ENCODE measurements at places on chromosomes 1 and 21.

DNA sequence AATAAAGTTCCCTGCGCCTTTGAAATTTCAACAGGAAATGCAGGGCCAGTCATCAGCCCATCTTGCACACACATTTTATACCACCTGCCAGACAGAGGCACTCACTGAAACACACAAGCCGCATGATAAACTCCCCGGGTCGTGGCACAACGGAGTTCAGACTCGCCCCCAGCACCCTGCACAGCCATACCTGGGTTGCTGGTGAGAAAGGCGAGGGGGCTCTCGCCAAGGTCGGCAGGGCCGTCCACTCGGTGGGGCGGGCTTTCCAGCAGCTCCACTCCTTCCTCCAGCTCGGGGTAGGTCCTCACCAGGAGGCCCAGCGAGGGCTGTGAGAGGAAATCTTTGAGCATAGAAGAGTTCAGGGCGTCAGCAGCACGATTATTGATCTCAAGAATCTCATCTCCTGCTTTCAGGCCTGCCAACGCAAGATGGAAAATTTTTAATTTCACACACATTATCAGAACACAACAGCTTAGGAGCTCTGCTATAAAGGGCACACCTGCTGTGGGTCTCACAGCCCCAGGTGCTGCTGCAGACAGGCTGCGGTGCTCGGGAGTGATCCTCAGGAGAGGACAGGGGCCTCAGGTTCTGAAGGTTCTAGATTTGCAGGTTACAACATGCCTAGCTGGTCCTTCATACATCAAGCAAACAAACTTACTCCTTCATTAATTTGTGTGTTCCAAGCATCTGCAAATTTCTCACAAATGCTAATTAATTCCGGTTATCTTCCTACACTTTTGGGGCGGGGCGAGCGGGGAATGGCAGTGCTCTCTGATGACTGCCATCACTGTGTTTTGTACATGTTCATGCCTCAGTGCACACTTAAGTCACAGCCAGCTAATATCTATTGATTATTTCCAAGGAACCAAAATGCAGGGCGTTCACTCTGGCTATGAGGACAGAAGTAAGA is 144.2 kb upstream of the KRTAP19-8 start:
- no peak for DNase-seq

GRCh38 chr1:230915078-230915477 is 46.8 kb upstream of the C1orf198 start:
- no peak for DNase-seq

DNA sequence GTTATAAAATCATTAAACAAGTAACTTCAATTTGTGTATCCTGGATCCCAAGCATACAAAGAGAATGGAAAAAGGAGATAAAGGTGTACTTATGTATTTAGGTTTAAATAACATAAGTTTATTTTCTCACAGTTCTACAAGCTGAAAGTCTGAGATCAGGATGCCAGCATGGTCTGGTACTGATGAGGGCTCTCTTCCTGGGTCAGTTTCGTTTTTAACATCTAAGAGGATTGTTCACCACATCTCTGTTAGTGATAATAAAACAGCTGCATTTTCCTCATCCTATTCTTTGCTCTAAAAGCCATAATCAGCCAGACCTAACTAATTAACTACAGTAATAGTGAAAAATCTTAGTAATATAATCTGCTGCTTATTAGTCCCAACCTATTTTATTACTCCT is 5.2 kb downstream of the EGLN1 start:
- no peak for DNase-seq

DNA sequence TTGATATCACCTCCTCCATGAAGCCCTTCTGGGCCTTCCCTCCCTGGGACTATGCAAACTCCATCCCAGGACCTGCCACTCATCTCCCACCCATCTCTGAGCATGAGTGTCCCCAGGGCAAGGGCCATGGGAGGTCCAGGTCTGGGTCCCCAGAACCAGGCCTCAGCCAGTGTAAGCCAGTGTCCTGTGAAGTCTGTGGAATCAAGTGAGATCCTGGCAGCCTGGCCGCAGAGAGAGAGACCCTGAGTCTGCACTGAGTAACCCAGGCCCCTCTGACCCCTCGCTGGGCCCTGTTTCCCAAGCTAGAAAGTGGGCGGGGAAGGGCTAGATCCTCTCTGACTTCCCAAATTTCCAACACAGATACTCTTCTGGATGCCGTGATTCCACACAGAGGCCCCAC is 132.7 kb downstream of the DMRTB1 start:
- DNase-seq: no peak

- no peak for DNase-seq
These were observed 96.5 kb downstream of the KCNN3 start for GRCh38 chr1:154773551-154773950.

DNA sequence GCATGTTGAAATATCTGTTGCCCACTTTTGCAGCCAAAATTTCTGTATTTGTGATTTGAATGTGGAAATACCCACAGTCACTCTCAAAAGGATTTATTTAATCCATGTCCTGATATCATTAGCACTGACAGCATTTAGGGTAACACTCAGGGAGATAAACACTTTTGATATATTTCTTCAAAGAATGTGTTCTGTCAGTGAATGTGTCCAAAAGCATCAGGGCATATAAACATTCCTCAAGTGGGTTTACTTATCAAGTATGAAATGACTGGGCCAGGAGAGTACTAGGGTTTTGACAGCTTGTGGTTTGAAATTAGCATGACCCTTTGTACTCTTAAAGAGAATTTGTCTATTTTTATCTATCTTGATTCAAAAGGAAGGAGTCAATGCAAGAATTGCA is 1302.1 kb upstream of the ADGRL2 start:
- DNase-seq: no peak

- DNase-seq: no peak
These were observed 68.4 kb downstream of the DNM3 start for GRCh38 chr1:171909711-171910110.

DNA sequence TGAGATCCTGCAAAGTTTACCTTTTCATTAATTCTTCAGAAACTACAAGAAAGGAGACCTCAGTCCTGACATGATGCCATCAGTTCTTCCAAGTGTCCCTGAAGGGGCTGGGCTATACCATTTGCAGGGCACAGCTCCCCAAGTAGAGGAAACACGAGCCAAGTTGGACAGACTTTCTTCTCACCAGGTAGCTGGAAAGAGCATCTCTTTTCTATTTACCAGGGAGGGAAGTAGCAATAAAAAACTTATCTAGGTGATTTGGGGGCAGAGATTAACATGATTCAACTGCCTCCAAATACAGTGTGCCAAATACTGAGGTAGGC is 103.9 kb upstream of the KCND3 start:
- DNase-seq: no peak

- DNase-seq: no peak
These were observed 55.2 kb downstream of the BRWD1 start for GRCh38 chr21:39258207-39258606.

- DNase-seq: no peak
These were observed 260.5 kb downstream of the KCNJ6 start for GRCh38 chr21:37655611-37656300.

DNA sequence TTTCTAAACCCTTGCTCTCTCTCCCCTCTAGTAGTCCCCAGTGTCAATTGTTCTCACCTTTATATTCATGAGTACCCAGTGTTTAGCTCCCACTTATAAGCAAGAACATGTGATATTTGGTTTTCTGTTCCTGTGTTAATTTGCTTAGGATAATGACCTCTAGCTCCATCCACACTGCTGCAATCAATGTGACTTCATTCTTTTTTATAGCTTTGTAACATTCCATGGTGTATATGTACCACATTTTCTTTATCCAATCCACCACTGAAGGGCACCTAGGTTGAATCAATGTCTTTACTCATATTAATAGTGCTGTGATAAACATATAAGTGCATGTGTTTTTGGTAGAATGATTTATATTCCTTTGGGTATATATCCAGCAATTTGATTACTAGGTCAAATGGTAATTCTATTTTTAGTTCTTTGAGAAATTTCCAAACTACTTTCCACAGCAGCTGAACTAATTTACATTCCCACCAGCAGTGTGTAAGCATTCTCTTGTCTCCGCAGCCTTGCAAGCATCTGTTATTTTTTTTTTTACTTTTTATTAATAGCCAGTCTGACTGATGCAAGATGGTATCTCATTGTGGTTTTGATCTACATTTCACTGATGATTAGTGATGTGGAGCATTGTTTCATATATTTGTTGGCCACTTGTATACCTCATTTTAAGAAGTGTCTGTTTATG is 277.8 kb downstream of the LTN1 start:
- DNase-seq: no peak

- peak; percentile 28 for DNase-seq
These were observed 14.4 kb downstream of the FHAD1 start for GRCh38 chr1:15261155-15262002.
